ENCODE measurements at places on chromosomes 13 and 19.

DNA sequence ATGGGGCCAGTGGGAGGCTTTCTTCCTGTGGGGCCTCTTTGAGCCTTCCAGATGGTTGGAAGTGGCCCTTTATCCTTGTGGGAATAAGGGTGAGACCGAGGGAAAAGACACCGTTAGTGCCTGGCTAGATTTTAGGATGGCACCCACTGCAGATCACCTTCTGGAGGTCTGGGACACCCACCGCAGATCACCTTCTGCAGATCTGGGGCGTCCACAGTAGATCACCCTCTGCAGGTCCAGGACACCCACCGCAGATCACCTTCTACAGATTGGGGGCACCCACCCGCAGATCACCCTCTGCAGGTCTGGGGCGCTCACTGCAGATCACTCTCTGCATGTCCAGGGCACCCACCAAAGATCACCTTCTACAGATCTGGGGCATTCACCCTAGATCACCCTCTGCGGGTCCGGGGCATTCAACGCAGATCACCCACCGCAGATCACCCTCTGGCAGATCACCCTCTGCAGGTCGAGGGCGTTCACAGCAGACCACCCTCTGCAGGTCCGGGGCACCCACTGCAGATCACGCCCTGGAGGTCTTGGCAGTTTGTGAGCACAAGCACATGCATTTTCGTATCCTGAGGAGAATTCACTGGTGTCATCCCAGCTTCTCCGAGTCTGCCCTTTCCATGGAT is 153.4 kb upstream of the TSHZ3 start:
- no peak for DNase-seq

DNA sequence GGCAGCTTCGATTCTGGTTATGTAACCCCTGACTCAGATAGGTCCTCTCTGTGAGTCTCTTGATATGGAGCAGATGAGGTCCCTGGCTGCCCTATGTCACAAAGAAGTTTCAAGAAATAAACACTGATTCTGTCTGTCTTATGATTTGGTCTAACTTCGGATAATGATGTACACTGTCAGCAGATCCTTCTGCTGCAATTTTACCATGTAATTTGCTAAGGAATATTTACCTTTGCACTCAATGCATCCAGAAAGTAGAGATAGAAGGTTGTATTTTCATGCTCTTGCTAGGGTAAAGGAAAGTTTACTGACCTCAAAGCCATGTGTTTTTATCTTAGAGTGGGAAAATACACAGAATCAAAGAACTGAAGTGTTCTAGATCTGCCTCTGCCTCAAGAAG is 98.2 kb downstream of the KLF5 start:
- DNase-seq: no peak

GRCh38 chr13:81275666-81276258 is 934.8 kb upstream of the SPRY2 start:
- no peak for DNase-seq

DNA sequence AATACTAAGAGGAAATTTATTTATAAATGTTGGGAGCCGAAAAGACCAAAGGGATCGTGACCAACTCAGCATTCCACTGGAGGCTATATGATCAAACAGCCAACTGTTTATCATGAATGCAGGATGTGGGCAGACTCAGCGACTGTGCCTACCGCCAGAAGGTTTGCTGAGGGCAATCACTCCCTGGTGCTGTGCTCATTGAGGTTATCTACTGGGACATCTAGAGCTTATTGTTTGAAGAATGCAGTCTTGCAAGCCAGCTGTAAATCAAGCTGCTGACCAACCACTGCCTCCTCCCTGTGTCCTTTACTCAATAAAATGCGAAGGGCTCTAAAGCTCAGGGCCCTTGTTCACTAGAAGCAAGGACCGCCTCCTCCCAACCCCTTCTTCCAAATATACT is 8.5 kb upstream of the XPO4 start:
- DNase-seq: no peak

DNA sequence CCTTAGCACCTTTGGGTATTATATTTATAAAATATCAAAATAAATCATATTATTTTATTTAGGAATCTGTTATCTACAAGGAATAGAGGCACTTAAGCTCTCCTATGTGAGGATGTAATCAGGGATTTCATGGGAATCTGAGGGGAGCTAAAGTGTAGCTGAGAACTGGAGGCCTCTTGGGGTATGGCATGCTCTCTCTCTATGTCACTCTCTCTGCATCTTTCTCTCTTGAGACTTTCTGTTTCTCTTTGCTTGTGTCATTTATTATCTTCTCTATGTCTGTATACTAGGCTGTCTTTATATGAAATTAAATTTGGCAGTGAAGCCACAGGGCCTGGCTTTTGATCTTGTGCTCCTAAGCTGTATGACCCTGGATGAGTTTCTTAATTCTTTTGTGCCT is 37.7 kb upstream of the SCEL start:
- no peak for DNase-seq

- peak; percentile 80 for DNase-seq
These were observed 23.5 kb downstream of the URI1 start for GRCh38 chr19:29965492-29965891.

DNA sequence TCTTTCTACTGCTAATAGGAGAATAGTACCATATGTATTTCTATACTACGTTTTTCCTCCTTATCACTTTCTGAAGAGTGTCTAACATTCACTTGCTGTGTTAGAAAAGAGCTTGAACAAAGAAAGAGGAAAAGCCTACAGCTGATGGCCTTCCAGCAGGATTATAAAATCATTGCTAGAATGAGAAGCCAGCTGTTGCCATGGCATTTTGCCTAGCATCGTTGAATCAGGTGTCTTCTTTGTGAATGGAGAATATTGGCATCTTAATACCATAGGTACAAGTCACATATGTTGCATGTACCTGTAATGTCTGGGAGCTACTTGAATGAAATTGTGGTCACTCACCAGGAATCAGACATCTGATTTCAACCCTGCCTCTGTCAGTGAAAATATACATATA is 1174.9 kb downstream of the PCDH17 start:
- DNase-seq: no peak

GRCh38 chr19:32368787-32369186 is 23.4 kb downstream of the ZNF507 start:
- DNase-seq: no peak

DNA sequence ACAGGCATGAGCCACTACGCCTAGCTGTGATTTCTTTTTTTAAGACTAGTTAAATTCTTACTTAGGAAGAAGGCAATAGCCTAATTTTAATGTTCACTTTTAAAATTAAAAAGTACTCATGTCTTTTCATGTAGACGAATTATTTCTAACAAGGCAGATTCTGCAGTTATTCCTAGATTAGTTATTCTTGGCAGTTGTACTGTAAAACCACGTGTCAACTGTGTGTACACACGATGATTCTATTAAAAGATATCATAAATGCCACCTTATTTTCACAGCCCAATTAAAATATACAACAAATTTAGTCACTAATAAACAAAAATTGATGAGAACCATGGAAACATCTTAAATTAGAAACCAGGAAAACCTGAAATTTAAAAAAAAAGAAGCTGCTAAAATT is 10.6 kb upstream of the FOXO1 start:
- DNase-seq: no peak

GRCh38 chr13:24407844-24408243 is 98.5 kb downstream of the C1QTNF9 start:
- no peak for DNase-seq

- DNase-seq: no peak
These were observed 13.3 kb downstream of the LSM4 start for GRCh38 chr19:18309525-18310064.

DNA sequence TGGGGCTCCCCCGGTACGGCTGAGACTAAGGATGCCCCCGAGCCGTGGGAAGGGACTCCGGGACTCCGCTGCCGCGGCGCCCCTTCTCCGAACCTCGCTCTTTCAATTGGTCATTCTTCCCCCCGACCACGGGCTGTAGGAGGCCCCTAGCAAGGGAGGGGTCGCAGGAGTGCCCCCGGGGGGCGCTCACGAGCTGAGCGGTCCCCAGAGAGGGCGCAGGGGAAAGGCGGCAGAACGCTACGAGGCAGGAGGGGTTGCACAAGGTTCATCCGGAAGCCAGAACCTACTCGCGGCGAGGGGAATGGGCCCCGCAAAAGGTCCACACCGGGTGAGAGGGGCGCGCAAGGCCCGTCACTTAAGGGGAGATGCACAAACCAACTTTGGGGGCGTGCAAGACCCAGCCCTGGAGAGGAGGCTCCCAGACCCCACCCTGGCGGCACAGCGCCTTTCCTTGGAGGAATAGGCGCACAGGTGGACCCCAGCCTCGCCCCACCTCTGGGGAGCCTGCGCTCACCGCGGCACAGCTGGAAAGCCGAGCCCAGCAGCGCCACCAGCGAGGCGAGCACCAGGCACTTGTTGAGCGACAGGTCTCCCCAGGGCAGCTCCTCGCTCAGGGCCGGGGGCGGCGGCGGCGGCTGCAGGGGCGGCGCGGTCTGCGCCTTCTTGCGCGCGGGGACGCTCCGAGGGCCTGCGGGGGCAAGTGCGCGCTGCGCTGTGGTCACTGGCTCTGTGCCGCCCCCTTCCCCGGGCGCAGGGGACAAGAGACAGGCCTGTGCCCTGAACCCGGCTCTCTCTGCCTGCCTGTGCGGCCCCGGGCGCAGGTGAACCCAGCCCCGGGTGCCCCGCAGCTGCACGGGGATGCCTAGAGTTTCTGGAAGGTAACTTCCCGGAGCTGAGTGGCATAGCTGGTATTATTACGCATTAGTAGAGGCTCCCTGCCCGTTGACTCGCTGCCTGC is 2.8 kb downstream of the JSRP1 start:
- no peak for DNase-seq

- DNase-seq: no peak
These were observed 241.1 kb downstream of the DNAJC15 start for GRCh38 chr13:43264458-43264857.

GRCh38 chr19:1521636-1522035 is 2.2 kb upstream of the PLK5 start:
- no peak for DNase-seq

- DNase-seq: no peak
These were observed 552.0 kb downstream of the RFC3 start for GRCh38 chr13:34369931-34370330.

GRCh38 chr19:5507065-5507909 is 52.1 kb downstream of the ZNRF4 start:
- no peak for DNase-seq

DNA sequence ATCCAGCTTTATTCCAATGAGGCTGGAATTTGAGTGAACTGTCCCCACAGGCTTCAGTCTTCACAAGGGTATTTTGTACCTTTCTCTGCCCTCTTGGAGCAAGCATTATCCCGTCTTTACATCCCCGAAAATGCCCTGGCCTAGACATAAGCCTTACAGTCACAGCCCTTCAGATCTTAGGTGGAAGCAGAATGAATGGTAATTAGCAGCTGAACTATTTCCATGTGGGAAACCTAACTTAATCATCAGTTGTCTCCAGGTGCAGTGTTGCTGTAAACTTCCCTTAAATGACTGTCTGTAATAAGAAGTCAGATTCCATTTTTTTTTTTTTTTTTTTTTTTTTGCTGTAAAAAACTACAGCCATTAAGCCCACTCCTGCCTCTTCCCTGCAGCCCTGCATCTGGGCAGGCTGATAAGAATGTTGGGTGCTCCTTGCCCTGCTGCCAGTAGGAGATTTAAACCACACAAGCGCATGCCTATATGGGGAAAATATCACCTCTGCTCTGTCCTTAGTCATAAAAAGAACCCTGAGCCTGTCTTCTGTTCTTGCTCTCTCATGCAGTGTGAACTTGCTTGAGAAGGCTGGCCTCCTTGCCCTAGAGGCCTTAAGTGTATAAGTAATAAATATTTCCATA is 426.8 kb upstream of the SLITRK5 start:
- DNase-seq: no peak

DNA sequence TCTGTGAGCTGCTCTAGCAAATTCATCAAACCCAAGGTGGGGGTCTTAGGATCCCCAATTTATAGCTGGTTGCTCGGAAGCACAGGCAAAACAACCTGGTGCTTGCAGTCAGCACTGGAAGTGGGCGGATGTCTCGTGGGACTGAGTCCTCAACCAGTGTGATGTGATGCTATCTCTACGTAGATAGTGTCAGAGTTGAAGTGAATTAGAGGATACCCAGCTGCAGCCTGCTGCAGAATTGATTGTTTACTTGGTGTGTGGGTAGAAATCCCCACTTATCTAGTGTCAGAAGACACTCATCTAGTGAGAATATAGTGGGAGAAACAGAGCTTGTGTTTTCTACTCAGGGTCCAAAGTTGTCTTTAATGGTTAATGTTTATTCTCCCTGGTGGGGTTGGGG is 63.3 kb downstream of the CBY2 start:
- DNase-seq: no peak

- DNase-seq: peak; percentile 47
These were observed 275.9 kb downstream of the ZNF536 start for GRCh38 chr19:30647891-30648720.

GRCh38 chr13:85377783-85378182 is 421.4 kb downstream of the SLITRK6 start:
- DNase-seq: no peak

GRCh38 chr19:8337728-8338127 is 5.3 kb downstream of the KANK3 start:
- no peak for DNase-seq

DNA sequence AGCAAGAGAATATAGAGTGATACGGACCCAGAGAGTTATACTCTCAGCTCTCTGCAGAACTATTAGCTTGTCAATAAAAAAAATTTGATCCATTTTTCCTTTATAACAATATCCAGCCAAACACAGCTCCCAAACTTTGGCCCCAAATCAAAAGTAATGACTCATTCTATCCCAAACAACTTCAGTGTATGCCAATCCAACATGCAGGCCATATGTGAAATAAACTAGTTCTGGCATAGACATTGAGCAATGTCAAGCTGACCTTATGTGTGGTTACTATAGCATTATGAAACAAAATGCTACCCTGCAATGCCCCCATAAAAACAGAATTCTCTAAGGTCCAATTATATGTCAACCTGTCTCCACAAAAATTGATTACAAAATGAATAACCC is 209.5 kb downstream of the DNAJC15 start:
- DNase-seq: peak; percentile 62

DNA sequence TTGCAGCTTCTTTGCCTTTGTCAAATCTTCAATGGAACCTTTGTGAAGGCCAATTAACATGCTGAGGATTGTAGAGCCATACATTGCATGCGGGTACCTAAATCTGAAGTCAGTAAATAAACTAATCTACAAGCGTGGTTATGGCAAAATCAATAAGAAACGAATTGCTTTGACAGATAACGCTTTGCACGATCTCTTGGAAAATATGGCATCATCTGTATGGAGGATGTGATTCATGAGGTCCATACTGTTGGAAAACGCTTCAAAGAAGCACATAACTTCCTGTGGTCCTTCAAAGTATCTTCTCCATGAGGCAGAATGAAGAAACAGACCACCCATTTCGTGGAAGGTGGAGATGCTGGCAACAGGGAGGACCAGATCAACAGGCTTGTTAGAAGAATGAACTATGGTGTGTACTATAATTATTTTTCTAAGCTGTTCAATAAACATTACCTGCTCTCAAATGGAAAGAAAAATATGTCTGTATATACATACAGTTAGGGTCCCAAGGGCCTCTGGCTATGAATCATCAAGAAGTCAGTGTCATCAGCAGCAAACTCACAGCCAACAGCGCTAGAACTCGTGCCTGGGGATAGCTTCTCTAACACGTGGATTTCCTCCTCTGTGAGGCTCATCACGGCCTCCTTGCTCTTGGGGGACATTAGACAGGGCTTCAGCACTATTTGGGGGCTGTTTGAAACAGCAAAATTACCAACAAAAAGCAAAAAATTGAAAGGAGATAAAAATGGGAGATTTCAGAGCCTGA is 2.9 kb upstream of the CD70 start:
- DNase-seq: peak; percentile 19

GRCh38 chr19:45049073-45049736 is 10.4 kb downstream of the CLASRP start:
- DNase-seq: no peak

GRCh38 chr19:16374436-16374835 is 49.8 kb downstream of the KLF2 start:
- DNase-seq: no peak

- no peak for DNase-seq
These were observed 2.5 kb downstream of the HSD11B1L start for GRCh38 chr19:5683177-5683886.
